AG04450 (cell line): ENCODE measurements at places on chromosomes 5 and 9. TPM values are rescaled to one million over a fixed set of nuclear protein-coding genes. Genes with fewer than 3 reads are reported as not detected.

DNA sequence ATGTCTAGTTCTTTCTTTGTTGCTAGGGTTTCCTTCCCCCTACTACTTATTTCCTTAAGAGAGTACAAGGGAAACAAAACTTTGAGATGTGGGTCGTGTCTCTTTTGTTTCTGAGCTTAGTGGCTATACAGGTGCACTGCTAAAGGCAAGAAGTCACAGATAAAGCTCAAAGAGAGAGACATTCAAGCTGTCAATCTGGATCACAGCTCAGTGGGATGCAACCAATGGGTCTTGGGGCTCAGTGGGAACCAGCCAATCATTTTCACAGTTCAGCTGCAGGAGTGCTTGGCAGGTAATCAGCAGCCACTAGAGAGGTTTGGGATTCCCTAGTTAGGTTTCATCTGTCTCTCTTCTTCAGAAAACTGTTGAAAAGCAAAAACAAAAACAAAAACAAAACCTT lies 135.4 kb upstream of the SGCD start:
- no peak for DNase-seq

Gene MYOT
- not detected in 2 replicates for polyA plus RNA-seq

GRCh38 chr5:118687661-118688621 lies 300.4 kb downstream of the DTWD2 start:
- no peak for DNase-seq

- no peak for DNase-seq
These were observed 253.7 kb downstream of the SPOCK1 start for GRCh38 chr5:137245438-137245837.

Gene ARL10
- 5.4 and 6.6 TPM in 2 replicates for polyA plus RNA-seq

GRCh38 chr9:5263351-5264218 lies 32.4 kb downstream of the INSL4 start:
- DNase-seq, result no peak

DNA sequence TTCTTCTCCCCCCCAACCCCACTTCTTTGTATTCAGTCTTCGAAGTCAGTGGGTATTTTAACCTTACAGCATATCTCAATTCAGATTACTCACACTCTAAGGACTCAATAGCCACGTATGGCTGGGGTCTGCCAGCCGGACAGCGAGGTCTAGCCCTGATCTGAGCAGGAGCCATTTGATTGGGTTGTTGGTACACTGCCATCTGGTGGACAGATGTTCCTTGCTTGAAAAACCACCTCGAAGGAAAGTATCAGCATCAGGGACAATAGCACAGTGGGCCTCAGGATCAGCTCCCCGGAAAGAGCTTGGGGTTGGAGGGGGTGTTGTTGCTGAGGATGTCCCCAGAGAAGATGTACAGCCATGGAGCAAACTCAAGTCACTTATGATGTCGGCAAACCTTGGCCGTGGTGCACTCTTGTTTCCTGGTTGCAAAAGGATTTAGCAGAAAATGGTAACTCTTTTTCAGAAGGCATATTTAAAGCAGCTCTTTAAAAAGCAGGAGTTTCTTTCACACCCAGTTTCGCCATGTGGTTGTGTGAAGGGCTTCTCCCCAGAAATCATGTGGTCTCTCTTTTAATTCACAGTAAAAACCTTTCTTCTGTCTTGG lies 31.7 kb upstream of the KCNMB1 start:
- DNase-seq, result peak; percentile 36

DNA sequence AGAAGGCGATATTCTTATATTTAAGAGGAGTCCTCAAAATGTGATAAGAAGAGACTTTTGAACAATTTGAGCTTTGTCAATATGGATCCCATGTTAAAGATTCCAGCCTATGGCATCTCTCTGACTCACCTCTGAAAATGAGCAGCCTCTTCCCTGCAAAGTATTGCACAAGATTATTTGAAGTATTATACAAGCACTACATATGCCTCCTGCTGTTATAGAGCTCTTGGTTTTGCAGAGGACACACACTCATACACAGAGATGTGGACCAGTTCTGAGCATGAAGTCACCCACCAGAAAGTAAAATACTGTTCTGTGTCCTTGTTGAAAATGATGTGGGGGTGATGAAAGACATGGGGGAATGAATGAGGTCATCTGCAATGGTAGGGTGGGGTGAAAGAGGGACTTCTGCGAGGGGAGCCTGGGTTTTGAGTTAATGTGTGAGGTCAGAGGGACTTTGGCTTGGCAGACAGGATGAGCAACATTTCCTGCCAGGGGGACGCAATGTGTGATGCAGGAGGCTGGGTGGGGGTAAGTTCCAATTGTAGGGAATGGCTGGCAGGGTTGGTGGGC lies 25.8 kb downstream of the FBXL7 start:
- no peak for DNase-seq
